ENCODE measurements at places on chromosomes 3 and 15.

DNA sequence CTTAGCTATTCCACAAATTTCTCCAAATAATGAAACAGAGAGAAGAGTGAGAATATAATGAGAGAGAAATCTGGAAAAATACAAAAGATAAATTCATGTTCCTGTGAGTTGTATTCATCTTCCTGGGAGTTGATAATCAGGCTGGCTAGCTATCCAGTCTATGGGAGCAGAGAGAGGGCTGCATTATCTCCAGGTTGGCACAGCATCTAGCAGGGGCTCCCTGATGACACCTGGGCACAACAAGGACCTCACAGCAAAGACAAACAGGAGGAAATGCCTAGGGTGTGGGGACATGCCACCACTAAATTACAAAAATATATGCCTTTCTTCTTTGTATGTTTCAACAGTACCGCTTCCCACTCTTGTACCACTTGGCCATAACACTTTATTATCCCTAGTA lies 1.9 kb downstream of the EHD4 start:
- no peak for DNase-seq

- DNase-seq, result no peak
These were observed 122.7 kb downstream of the DGKG start for GRCh38 chr3:186239321-186239720.

DNA sequence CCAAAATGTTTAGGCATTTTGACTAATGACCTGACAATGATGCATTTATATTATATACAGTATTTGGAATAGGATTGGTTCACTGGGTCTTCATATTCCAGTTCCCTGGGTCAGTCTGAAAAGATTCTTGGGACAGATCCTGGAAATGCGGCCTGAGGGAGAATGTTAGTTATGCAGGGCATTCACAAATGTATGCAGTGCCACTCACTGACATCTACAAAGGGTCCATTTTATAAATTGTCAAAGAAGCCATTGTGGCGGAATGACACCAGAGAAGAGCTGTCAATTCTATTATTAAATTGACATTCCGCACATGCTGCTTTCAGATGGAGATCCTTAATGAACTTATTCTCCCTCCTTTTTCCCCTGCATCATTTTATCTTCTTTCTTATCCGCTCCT lies 176.6 kb downstream of the VGLL3 start:
- DNase-seq, result no peak

DNA sequence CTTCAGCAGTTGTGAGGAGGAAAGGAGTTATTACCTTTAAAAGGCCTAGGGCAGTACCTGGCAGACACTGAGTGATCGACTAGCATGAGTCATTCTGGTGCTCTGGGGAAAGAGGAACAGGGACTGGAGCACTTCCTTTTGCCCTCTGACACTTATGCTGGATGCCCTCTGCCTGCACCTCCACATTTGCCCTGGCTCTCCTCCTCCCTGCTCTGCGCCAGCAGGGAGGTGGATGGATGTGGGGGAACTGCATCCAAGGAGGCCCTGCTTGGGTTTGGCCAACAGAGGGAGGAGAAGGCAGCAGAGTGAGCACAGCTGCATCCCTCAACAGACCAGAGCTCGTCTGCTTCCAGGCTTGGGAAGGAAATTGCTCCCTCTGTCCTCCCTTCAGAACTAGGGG lies 75.0 kb downstream of the SEMA5B start:
- no peak for DNase-seq

- no peak for DNase-seq
These were observed 1.1 kb upstream of the PARL start for GRCh38 chr3:183885766-183886165.

GRCh38 chr3:194029846-194030245 lies 106.1 kb upstream of the HES1 start:
- DNase-seq, result no peak

DNA sequence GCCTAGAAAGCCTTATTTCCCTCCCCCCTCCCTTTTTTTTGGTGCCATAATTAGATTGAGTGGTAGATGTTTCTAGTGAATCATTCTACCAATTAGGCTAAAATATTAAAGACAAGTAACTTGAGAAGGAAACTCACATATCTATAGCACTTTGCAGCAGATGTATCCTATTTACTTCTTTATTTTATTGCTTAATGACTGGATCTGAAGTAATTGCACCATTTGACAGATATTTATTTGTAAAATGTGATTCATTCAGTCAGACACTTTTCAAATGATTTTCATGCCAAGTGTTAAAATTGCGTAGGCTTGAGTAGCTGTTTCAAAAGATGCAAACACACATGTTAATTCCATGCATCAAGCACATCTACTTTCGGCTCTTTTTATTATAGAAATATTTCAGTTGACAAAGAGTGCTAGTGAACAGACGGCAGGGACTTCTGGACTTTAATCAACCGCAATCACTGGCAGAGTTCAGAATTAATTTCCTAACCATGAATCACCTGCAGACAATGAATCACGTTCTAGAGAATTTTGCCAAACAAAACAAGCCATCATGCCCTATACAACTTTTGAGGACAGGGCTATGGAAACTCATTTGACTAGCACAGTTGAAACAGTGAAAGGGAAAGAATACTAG lies 636.8 kb downstream of the MECOM start:
- no peak for DNase-seq

DNA sequence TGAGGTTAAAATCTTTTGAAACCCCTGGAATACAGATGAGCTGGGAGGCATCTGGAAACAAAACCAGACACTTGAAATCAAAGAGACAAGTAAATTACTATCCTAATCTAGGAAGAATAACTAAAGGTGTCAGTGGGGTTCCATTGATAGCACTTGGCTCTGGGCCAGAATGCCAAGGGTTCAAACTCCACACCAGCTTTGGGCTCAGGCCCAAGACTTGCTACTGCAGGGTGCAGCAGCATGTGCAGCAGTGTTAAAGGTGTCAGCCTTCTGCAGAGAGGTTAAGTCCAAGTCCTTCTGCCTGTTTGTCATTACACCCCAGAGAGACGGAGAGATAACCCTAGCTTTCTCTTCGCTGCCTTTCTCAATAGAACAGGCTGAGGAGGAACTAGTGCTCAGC lies 273.9 kb downstream of the TIGIT start:
- DNase-seq, result no peak

All from SHP77 treated with DMSO at 0.1 percent for 48 hours (cell line).